Uterus (tissue), 4 donors: ENCODE measurements at places on chromosomes 6 and 20.

DNA sequence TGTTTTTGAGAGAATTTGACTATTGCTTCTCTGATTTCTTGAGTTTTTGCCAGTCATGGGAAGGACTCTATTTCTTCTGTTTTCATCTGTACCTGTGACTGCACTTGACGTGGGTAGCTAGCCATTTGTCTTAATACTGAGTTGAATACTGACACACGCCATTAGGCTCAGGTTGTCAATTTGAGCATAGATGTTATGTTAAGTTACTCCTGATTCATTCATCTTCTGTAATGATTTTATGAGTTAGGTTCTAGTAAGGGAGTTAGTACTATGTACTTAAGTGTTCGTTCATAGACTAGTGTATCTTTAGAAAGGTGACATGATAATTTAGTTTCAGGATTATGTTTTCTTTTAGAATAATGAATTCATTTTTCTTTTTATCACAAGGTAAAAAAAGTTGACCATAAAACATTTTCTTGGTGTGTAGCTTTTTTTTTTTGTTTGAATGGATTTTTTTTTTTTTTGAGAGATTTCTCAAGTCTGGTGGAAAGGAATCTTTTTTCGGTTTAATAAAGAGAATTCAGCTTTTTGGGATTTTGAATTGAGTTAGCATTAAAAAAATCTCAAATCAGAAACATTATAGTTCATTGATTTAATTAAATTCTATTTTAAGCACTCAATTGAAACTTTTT lies 1.7 kb downstream of the AFDN start:
- DNase-seq: no peak

DNA sequence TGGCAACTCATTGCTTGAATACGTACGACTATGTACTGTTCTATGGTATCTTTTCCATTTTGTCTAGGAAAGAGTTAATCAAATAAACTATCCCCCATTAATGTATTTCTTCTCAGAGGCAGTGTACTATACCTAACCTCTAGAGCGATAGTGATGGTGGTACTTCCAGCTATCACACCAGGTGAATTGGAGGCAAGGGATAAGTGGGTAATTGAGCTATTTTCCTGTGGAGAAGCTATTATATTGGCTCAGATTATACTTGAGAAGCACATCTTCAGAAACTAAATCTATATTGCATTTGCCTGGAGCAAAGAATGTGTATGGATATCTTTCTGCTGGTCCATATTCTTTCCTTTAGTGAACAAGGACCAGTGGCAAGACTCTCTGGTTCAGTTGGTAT lies 430.7 kb upstream of the KHDRBS2 start:
- no peak for DNase-seq

- DNase-seq: no peak
Measured at GRCh38 chr20:34459209-34459897, 56.9 kb upstream of the DYNLRB1 start.

DNA sequence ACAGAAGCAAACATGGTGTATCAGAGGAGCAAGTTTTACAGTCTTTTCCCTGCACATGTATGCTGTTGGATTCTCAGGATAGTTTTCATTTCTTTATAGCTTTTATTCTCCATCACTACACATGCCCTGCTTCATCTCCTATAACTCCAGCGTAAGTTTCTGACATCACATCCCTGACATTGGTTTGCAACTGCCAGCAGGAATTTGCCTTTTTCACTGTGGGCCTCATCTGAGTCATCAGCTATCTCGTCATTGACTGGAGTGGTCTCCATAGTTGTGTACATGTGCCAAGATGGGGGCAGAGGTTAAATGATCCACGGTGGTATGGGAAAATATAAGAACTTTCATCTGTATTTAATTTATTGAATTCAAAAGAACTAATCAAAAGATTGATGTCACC lies 96.7 kb downstream of the SLX4IP start:
- DNase-seq: no peak

DNA sequence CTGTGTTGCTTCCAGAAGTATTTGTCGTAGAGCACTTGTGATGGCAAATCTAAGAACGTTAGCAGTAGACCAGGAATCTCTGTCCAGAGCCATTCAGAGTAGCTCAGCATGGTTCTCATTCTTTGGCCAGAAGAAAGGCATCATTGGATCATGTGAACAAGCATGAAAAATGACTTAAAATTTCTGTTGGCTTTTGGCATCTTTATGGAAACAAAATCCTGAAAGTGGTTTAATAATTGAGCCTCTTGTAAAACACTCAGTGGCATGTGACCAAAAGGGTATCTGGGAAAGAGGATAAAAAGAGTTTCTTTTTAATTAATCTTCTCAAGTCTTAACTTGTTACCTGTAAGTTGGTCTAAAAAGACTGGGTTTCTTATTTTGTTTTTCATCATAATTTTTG lies 55.2 kb downstream of the PTPN1 start:
- DNase-seq: no peak

- no peak for DNase-seq
Measured at GRCh38 chr6:80607811-80608391, 501.4 kb downstream of the BCKDHB start.

DNA sequence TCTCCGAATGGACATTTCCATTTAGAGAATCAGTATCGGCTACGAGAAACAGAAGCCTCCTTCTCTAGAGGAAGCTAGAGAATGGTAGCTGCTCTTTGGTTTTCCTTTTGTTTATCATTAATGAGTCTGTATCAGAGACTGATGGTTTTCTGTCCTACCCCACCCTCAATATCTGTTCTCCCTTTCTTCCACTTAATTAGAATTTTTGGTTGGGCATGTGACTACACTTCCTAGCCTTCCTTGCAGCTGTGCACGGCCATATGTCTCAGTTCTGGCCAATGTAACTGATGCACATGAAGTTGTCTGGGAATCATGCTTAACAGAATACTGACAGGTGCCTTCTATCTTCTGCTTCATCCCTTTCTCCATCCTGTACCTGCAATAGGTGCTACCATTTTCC lies 19.0 kb downstream of the RNF24 start:
- DNase-seq: no peak

DNA sequence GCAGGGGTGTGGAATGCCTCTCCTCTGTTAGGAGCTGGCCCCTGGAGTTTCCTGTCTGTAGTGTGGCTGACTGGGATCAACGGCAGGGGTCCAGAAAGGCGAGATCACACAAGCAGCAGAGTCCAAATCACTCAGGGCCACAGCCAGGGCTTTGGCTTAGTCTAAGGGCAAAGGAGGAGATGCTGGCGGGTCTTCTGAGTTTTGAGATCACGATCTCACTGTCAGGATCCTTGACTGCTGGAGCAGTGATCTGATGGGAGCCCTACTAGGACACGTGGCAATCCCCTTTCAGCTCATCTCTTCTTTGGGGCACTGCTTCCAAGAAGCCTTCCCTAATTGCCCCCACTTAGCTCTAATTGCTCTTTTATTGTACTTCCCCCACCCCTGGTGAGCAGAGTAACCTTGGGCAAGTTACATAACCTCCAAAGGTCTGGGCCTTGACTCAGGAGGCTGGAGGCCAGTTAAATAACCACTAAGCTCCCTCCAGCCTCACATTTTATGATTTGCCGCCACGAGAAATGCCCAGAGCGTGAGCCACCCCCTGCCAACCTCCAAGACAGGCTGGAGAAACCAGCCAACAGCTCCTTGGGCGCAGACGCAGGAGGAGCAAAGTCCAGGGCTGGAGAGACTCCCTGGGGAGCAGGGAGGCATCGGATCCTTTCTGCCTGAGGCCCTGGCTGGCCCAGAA lies 12.0 kb downstream of the KCNK5 start:
- DNase-seq: no peak

- DNase-seq: no peak
Measured at GRCh38 chr6:3228771-3229565, 1.5 kb upstream of the TUBB2B start.

DNA sequence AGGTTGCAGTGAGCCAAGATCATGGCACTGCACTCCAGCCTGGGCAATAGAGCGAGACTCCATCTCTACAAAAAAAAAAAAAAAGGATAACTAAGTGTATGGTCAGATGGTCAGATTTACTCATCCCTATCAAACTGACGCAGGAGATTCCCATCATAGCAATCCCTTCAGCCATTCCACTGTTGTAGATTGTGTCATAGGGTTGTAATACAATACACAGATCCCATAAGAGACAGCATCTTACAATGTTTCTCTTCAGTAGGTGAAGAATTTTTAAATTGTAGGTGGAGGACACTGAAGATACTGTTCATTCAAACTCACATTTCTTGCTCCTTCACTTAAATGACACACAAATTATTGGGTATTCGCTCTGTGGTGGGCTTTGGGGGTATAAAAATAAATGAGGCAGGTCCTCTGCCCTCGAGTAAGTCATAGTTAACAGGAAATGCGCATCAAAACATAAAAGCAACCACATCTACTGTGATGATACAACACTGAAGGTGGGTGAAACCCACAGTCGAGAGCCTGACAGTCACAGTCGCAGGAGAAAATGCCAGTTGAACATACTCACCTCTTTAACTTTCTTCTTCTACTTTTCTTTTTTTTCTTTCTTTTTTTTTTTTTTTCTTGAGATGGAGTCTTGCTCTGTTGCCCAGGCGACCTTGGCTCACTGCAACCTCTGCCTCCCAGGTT lies 205.5 kb downstream of the ZNF217 start:
- DNase-seq: no peak

- DNase-seq: no peak
Measured at GRCh38 chr6:106634565-106634964, 5.2 kb downstream of the QRSL1 start.

- no peak for DNase-seq
Measured at GRCh38 chr20:50222309-50223038, 31.8 kb downstream of the CEBPB start.

DNA sequence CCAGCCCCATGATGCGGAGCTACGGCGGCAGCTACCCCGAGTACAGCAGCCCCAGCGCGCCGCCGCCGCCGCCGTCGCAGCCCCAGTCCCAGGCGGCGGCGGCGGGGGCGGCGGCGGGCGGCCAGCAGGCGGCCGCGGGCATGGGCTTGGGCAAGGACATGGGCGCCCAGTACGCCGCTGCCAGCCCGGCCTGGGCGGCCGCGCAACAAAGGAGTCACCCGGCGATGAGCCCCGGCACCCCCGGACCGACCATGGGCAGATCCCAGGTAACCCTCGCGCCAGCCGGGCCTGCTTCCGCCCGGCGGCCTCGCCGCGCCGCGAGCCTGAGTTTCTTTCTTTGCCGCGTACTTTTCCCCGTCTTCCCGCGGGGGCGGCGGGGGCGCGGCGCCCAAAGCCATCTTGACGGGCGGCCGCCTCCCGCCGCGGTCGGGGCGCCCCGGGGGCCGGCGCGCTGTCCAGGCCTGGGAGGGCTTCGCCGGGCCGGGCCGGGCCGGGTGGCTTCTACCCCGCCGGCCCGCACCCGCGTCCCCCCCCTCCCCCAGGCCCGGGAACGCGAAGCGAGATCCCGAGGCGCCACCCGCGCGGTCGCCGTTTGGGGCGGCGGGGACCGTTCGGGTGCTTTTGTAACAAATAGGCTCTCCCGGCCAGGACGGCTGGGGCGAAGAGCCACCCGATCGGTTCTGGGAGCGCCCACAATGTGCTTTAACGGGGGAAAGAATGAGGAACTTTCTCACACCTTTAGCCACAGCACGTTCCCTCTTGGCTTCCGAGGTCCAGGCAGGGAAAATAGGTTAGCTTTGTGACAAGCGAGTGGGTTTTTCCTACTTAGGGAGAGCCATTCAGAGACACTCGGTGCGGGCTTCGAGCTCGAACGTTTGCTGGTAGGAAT lies 2.3 kb downstream of the ARID1B start:
- DNase-seq: peak; percentile 57

GRCh38 chr6:3324262-3324942 lies 65.7 kb downstream of the PSMG4 start:
- peak; percentile 23 for DNase-seq

DNA sequence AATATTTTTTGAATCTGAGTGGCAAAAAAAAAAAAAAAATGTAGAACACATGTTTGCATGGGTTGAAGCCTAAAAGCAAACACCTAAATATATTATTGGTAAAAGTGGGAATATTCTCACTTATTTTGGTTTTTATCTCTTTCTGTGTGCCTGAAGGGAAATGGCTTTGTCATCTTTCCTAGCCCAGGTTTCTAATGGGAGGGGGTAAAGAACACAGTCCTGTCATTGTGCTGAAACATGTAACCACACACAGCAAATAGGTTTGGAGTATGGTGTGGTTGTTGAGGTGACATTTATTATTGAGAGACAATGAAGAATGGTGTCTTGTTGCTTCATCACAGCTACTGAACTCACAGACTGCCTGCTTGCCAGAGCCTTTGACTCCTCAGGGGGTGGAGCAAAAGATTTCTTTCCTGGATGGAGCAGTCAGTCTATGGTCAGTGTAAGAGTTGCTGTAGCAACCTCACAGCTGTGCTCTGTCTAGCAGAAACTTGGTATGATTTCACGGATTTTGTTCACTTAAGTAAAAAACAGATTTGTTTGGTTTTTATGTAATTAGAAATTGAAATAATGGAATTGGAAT lies 70.2 kb downstream of the CEP57L1 start:
- DNase-seq: peak; percentile 54

GRCh38 chr6:112439432-112439831 lies 92.3 kb downstream of the RFPL4B start:
- no peak for DNase-seq

DNA sequence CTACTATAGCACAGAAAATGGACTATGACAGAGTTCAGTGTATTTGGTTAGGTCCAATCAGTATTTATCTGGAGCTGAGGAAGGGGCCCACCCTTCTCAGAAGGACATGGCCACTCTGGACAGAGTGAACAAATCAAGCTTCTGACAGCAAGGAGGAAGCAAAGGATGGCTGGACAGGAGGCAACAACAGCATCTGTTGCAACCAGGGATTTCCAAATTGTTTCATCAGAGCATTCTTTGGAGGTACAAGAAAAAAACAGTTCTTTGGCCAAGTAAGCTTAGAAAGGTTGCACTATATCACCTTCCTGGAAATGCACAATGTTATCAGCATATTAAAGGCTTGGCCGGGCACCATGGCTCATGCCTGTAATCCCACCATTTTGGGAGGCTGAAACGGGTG lies 118.7 kb upstream of the SLC22A16 start:
- no peak for DNase-seq

- DNase-seq: peak; percentile 78
Measured at GRCh38 chr6:157823001-157823527, at the start of gene SNX9. SNX9 (plus strand) TSS chr6:157823246; CDS start chr6:157823435, 189 bp downstream.

GRCh38 chr6:31266567-31267360 lies 5.1 kb downstream of the HLA-C start:
- DNase-seq: no peak

- DNase-seq: no peak
Measured at GRCh38 chr6:34595332-34596184, 39.4 kb upstream of the SPDEF start.

DNA sequence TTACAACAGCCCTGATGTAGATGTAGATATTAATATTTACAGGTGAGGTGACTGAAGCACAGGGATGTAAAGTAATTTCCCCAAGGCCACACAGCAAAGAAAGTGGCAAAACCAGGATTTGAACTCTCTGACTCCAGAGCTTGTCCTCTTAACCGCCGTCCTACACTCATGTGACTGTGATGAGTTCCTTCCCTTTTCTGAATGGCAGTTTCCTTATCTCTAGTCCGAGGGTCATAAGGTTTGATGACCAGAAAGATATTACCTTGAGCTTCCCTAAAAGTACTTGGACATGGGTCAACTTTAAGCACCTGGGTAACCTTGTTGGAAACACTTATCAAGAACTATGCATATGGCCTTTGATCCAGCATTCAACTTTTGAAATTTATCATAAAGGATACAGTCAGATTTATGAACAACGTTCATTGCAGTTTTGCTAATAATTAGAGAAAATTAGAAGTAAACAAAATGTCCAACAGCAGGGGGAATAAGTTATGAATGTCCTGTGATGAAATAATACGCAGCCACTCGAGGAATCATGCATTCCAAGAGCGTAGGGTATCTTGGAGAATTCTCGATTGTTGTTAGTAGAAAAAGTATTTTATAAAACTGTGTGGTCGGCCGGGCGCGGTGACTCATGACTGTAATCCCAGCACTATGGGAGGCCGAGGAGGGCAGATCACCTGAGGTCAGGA lies 2.3 kb upstream of the TLDC2 start:
- no peak for DNase-seq
